ENCODE measurements at places on chromosomes 16 and 17.
A peak's percentile ranks its signal among the peaks of the same experiment; 100 is the strongest.

DNA sequence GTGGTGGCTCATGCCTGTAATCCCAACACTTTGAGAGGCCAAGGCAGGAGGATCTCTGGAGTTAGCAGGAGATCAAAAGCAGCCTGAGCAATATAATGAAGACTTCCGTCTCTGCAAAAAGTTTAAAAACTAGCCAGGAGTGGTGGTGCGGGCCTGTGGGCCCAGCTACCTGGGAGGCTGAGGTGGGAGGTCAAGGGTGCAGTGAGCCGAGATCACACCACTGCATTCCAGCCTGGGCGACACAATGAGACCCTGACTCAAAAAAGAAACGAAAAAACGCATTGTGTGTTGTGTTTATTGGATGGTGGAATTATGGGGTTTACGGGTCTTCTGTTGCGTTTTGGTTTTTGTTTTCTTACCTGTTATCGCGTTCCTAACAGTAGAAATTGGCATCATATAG lies 863 bp upstream of the DDX19A start:
- DNase-seq = no peak

GRCh38 chr17:34916120-34916519 lies 45.1 kb downstream of the CCT6B start:
- DNase-seq = no peak

- no peak for DNase-seq
Measured at GRCh38 chr16:31089199-31089598, 456 bp upstream of the PRSS53 start.

DNA sequence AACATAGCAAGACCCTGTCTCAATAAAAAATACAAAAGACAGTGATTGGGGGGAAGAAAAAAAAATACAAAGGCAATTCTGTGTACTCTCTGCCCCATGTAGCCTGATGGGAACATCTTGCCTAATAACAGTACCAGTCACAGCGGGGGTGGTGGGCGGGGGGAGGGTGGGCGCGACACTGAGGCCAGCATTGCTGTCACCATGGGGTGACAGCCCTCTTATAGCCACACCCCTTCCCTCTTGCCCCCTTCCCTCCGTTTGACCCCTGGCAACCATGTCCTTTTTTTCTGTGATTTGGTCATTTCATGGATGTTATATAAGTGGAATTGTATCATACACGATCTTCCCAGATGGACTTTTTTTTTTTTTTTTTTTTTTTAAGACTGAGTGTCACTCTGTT lies 80.9 kb downstream of the DNAH17 start:
- no peak for DNase-seq

DNA sequence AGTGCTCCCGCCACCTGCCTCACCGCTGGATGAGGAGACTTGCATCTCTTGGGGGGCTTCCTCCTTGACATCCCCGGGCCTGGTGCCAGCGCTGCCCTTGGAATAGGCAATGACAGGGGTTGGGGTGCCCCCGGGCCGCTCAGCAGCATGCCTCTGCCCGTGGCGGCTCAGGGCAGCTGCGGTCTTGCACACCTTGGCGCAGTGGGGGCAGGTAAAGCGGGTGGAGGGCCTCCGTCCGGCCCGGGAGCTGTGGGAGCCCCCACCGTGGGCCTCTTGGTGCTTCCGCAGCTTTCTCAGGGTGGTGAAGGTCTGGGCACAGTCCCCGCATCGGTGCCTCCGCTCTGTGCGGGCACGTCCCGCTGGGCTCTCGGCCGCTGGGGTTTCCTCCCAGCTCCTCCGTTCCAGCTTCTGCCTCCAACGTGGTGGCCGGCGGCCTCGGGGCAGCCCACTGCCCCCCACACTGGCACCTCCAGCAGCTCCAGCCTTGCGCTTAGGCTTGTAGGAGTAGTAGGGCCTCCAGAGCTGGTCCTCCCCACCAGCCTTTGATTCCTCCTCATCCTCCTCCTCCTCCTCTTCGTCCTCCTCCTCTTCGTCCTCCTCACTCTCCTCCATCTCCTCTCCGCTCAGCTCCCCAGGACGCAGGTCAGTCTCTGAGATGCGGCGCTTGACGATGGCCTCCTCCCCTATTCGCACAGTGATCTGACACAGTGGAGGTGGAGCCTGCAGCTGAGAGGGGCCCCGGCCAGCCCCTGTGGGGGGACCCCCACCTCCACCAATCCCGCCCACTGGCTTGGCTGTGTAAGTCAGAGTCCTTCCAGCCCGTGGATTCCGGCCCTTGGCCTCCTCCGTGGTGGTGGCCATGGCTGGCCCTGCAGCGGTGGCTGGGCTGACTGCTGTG lies 16.7 kb downstream of the ZBTB4 start:
- no peak for DNase-seq

- peak; percentile 68 for DNase-seq
Measured at GRCh38 chr16:84732674-84733352, 33.0 kb downstream of the USP10 start.

DNA sequence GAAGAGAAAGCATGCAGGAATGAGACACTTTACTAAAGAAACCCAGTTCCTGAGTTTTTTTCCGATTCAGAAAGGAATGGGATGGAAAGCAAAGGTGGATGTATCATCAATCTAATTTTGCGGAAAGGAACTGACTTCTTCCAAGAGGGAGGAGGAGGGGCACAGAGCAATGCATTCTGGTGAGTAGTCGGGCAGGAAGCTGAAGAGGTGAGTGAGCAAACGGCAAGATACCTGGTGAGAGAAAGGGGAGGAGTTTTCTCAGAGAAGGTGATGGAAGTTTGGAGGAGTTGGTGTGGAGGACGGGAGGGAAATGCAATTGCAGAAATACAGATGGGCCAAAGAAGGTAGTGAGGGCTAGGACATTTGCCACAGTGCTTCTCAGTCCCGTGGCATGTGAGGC lies 713.2 kb downstream of the KCNJ2 start:
- no peak for DNase-seq

- DNase-seq = no peak
Measured at GRCh38 chr16:89902980-89903379, 15.7 kb upstream of the MC1R start.

DNA sequence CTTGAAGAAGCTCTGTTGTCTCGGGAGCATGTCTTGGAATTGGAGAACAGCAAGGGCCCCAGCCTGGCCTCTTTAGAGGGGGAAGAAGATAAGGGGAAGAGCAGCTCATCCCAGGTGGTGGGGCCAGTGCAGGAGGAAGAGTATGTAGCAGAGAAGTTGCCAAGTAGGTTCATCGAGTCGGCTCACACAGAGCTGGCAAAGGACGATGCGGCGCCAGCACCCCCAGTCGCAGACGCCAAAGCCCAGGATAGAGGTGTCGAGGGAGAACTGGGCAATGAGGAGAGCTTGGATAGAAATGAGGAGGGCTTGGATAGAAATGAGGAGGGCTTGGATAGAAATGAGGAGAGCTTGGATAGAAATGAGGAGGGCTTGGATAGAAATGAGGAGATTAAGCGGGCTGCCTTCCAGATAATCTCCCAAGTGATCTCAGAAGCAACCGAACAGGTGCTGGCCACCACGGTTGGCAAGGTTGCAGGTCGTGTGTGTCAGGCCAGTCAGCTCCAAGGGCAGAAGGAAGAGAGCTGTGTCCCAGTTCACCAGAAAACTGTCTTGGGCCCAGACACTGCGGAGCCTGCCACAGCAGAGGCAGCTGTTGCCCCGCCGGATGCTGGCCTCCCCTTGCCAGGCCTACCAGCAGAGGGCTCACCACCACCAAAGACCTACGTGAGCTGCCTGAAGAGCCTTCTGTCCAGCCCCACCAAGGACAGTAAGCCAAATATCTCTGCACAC lies 21.2 kb downstream of the AKAP1 start:
- peak; percentile 53 for DNase-seq

GRCh38 chr17:73226556-73227172 lies 33.8 kb downstream of the COG1 start:
- DNase-seq = no peak

DNA sequence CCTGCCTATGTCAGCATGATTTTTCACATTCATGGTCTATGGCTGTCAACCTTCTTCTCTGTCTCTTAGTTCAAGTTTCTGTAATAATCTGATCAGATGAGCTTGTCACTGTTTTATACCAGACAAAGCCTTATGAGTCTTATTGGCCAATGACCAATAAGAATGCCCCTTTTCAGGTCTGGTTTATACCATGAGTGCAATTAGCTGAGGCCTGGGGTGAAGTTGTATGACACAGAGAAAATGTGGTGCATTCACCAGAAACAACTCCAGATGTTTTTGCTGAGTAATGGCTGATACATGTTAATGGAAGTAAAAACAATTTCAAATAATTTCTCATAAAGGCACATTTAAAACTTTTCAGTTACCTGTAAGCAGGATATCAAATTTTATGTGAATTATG lies 218.6 kb upstream of the CDH8 start:
- DNase-seq = no peak

GRCh38 chr17:34398990-34399389 lies 36.0 kb upstream of the CCL1 start:
- DNase-seq = peak; percentile 82

DNA sequence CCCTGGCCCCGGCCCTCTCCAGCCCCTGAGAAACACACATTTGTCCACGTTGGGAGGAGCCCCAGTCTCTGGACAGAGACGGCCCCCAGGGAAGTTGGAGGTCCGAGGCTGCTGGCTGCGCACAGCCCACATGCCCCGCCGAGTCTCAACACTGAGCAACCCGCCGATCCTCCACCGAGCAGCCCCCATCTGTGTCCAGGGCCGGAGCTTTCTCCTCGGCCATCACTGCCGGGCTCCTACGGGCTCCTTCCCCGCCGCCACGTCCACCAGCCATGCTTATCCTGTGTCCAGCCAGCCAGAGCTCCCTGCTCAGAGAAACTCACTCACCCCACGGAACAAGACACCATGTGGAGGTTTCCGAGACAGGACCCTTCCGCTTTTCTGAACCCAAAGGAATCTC lies 103.3 kb downstream of the ENGASE start:
- no peak for DNase-seq

DNA sequence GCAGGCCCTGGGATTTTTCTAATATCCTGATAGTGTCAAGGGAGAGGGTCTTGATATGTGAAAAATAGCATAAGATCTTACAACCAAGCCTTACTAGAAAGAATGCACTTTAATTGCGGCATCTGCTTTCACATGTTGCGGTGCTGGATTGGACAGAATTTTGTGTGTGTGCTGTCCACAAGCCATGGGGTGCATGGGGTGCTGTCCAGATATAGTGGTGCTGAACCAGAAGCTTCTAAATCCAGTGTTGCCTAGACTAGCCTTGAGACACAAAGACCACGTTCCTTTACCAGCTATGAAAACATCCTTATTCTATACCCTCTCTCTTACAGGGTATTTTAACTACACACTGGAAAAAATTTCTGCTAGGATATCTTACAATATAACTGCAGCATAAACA lies 244.0 kb downstream of the TMEM114 start:
- peak; percentile 48 for DNase-seq

DNA sequence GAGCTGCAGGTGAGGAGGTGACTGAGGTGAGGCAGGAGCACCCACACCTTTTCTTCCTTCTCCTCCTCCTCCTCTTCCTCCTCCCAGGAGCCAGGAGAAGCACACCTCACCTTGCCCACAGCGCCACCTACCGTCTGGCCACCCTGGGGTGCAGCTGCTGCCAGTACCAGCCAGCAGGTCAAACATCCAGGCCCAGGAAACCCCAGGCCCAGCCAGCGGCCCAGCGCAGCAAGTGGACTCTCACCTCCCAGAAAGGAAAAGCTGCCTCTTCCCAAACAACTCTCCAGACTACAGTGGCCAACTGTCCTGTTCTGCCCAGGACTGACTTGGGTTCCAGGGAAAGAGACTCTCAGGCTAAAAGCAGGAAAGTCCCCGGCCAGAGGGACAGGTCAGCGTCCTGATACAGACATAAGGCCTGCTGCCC lies 22.7 kb downstream of the PEMT start:
- peak; percentile 70 for DNase-seq

DNA sequence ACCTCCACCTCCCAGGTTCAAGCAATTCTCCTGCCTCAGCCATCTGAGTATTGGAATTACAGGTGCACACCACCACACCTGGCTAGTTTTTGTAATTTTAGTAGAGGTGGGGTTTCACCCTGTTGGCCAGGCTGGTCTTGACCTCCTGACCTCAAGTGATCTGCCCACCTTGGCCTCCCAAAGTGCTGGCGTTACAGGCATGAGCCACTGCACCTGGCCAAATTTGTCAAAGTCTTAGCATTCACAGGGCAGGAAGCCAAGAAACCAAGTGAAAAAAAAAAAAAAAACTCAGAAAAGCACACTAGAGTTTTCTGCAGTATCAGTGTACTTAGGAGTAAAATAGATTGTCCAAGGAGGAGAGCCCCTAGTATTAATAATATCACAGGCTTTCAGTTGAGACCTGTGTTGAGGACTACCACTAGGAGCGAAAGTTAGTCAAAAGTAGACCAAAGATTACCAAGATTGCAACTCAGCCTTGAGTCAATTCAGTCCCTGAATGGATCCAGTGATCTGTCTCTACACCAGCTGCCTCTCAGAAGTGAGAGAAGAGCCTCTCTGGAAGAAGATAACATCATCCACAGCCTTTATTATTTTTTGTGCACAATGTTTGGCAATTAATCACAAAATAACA lies 159.7 kb downstream of the CEP112 start:
- DNase-seq = no peak

DNA sequence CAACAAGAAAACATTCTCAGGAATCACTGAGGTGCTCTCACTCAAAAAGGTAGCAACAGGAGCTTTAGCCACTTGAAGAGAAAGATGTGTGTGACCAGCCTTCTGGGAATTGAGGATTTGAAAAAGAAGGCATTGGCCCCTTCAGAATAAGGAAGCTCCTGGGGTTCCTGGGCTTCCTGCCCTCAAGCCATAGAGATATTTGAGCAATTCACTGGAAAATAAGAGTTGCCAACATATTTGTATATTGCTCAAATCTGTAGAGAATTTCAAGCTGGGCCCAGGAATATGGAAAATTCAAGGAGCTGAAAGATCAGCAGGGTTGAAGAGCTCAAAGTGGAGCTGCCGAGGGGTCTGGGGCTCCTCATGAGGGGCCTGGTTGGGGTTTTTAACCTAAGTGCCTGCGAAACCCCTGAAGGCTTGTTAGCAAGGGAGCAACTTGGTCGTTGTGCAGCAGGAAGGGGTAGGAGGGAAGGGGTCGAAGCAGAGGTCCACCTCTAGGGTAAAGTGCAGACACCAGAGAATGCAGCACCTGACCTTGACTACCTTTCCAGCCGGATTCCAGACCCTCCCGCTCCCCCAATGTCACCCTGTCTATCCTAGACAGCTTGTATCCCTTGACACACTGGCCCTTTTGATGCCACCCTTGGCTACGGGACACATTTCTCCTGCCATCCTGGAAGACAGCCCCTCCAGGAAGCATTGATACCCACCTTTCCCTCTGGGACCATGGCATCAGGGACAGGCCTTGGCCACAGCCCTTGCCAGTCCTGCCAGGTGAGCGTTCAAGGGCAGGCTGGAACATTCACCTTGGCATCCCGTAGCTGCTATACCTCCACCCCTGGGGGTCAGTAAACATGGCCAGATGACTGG lies 67.6 kb upstream of the SREBF1 start:
- no peak for DNase-seq
